ENCODE measurements at places on chromosomes 7 and 10.

DNA sequence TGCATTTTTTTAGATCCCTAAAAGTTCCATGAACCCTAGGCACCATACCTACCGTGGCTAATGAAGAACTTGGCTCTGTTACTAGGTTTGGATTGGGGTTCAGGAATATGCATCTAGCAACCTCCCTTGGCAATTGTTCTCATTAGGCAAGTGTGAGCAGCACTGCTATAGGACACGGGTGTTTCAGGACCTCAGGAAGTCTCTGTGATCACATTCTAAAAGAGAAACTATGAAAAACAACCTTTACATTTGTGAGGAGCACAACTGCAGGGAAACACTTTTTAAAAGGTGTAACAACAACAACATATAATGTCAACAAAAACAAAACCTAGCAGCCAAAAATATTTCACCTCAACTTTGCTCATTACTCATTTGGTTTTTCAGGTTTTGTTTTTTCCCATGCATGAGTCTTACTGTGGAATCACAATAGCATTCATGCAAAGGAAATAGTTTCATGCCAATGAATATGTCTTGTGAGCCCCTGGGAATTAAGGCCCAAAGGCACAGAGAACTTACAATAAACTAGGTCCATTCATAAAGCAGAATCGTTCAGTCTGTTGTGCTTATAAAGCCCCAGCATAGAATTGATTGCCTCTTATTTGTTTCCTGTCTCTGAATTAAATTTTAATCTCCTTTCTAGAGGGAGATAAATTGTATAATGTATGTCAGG, 255.7 kb upstream of the DGKB start:
- no peak for DNase-seq

- DNase-seq, result no peak
Measured at GRCh38 chr10:103445767-103446567, 6.2 kb downstream of the CALHM2 start.

- no peak for DNase-seq
Measured at GRCh38 chr7:135275971-135276580, 42.4 kb downstream of the STRA8 start.

DNA sequence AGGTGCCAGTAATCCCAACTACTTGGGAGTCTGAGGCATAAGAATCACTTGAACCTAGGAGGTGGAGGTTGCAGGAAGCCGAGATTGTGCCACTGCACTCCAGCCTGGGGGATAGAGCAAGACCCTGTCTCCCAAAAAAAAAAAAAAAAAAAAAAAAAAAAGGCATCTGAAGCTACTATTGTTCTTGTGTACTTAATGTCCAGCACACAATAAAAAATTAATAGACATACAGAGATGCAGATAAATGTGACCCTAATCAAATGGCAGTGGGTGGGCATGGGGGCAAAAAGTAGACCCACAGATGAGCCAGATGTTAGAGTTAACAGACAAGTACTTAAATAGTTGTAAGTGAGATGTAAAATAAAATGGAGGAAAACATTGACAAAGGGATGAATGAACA, 7.7 kb upstream of the KCNK18 start:
- DNase-seq, result no peak

DNA sequence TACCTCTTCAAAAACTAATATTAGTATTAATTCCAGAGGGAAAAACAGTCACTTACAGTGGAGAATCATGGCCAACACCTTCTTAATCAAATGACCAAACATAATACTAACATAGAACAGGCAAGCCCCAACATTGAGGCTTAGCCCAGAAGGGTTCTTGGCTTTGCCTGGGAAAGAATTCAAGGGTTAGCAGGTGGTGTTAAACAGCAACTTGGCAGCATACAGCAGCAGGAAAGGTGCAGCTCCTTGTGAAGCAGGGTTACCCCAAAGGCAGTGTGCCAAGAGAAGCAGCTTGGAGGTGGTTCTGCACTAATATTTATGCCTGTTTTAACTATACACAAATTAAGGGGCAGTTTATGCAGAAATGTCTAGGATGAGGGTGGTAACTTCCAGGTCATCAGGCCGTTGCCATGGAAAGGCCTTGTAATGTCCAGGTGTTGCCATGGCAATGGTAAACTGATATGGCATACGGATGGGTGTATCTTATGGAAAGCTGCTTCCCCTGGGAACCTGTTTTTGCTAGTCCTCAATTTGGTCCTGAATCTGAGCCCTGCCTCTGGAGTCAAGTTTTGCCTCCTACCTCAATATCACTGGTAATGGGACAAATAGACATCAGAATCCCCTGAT, 27.2 kb upstream of the BEND7 start:
- DNase-seq, result no peak

- DNase-seq, result no peak
Measured at GRCh38 chr10:1274701-1275544, 218.7 kb downstream of the WDR37 start.

DNA sequence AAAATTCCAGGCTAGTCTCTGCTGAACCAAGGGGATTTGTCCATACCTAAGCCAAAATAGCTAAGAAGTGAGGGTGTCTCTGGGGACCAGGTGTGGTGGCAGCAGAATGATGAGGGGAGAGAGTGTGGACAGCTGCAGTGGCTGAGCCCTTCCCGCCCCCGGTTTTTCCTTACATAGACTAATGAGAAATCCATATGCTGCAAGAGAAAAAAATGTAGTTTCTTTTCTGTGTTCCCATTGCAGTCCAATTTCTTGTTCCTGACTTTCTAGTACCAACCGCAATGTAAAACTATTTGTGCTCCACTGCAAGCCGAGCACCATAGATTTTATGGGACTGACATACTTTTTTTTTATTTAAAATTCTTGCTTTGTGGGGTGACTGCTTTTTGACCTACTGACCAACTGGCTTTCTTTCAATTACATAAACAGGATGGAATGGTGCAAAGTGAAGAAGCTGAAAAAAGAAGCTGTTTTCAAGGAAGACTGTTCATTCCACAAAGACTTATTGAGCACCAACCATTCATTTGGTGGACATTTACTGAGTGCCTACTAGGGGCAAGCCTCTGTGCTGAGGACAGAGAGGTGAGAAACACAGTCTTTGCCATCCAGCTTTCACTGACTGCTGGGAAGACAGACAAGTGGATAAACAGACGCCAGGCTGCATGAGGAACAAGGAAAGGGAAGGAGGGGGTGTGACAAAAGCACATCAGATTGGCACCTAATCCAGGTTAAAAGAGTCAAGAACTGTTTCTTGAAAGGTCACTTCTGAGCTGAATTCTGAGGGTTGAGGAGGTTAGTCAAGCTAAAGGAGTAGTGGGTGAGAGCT, 9.8 kb downstream of the CEP41 start:
- DNase-seq, result peak; percentile 85

GRCh38 chr7:26001662-26002244, 150.2 kb upstream of the NFE2L3 start:
- DNase-seq, result no peak

DNA sequence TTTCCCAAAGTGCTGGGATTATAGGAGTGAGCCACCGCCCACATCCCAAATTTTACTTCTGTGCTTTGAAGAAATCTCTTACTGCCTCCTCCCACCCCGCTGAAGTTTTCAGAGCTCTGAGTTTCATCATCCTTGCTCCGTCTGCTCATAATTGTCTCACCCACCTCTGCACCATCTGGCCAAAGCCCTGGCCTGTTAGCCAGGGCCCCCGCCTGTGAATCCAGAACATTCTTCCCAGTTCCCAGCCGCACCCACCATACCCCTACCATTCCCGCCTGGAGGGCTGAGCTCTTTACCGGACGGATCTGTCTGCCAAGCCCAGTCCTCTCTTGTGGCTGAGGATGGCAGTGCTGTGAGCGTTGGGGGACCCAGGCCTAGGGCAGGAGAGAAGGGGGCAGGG, 14.5 kb downstream of the SSC4D start:
- DNase-seq, result no peak

Measured in fibroblast of the conjunctiva (primary cell).